ENCODE measurements at places on chromosomes 2 and 18.

DNA sequence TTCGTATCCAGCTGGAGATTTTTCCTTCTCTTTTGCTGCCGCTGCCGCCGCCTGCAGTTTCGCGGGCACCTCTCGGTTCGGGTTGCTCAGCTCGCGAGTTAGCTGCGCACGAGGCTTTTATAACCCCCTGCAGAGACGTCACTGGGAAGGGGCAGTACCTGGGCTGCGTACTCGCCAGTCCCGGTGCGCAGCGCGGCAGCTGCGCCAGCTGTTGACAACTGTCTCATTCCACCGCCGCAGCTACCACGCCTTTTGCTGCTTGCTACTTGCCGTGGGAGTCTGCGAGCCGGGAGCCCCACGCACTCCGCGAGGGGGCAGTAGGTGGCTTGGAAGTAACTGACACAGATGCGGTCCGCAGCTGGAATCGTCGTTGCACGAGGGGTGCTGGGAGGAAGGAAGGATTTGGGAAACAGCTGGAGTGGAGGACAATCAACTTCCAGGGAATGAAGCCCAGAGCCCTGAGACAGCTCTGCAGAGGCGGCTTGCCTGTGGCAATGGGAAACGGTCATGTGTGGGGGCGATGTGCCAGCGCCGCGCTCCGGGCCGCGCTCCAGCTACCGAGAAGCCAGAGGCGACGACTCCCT is at the start of gene TACR1:
Gene TACR1, minus strand, starts transcription at position 93 of the 584 bp plus-strand sequence. CDS start 586 bp downstream, outside the sequence.
- DNase-seq, result peak; percentile 70

DNA sequence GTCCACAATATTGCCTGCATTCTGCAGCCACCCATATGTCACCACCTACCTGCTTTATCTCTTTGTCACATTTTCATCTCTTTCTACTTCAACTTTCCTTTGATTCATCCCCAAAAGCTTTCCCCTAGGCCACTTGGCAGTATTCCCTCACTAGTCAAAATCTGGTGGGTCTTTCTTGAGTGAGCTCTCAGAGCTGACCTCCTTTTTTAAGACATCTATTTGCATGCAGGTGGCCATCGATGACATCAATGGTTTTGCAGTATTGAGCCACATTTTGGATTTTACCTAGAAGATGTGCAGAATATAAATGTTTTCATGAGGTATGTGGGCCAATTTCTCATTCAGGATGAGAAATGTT is 133.4 kb upstream of the REG3A start:
- DNase-seq, result no peak

- DNase-seq, result no peak
Measured at GRCh38 chr2:141079231-141079630, 1051.6 kb downstream of the LRP1B start.

DNA sequence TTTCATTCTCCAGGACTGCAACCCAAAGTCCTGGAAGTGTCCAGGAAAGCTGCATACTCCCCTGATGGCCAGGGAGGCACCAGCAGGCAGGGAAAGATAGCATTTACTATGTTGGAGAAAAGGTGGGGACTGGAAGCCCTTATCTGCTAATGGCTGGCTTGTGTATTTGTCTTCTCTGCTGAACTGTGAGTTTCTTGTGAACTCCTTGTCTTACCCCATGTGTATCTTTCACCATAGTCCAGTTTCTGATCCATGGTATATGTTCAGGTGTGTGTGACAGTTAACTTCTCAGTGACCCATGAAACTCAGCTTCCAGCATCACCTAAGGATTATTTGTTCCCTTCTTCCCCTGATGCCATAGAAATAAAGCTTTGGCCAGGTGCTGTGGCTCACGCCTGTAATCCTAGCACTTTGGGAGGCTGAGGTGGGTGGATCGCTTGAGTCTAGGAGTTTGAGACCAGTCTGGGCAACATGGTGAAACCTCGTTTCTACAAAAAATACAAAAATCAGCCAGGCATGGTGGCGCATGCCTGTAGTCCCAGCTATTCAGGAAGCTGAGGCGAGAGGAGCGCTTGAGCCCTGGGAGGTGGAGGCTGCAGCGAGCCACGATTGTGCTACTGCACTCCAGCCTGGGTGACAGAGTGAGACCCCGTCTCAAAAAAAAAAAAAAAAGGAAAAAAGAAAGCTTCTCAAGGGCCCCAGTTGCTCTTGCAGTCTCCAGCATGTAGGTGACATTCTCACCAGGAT is 112.8 kb upstream of the MAP4K3 start:
- DNase-seq, result no peak

DNA sequence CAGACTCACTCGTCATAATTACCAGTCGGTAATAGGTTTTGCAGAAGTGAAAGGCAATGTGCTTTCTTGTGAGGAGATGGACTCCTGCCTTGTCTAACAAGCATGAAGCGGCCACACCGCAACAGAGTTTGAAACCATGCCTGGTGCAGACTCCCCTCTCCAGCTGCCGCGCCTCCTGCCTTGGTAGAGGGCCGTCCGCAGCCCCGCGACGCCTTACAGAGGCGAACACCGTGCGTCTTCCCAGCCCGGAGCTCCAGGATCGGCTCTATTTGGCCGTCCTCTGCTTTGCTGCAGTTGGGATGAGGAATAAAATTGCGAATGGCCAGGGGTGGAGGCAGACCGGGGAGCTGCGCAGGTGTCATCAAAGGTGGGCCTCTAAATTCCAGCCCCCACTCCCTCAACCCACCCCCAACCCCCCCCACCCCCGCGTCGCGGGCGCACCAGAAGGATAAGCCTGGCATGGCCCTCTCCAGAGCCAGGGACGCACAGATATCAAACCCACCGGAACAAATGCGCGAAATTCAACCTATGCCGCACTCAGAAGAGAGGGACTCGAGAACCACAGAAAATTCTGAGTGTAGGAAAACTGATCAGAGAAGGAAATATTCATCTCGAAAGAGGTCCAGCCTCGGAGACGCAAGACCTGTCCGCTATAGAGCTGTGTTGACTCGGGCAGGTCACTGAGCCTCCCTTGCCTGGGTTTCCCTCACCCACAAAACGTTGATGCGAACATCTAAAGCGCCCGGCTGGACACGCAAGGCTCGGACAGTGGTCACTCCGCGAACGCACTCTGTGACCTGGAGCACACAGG is 1.1 kb downstream of the TRABD2A start:
- peak; percentile 67 for DNase-seq

GRCh38 chr2:150483532-150483931 is 3.9 kb downstream of the RND3 start:
- no peak for DNase-seq

GRCh38 chr18:67514901-67515540 is 1.5 kb downstream of the DSEL start:
- DNase-seq, result no peak

GRCh38 chr18:55473058-55473457 is 114.9 kb downstream of the TCF4 start:
- no peak for DNase-seq

- no peak for DNase-seq
Measured at GRCh38 chr2:161120775-161121174, 39.5 kb upstream of the TANK start.

DNA sequence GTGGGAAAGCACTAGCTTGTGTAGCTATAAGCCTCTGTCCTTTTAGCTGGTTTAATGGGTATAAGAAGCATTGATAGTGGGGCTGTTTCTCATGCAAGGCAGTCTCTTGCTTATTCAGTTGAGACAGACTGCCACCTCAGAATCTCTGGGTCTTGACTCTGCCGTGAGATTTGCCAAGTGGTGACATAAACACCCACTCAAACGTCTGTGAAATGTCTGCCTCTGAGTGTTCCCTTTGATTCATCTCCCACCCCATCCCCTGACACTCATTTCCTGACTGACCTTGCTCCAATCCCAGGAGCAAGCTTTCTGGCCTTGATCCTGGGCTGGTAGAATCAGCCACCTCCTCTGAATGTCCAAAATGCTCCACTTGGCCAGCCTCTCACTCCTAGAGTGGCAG is 141.9 kb upstream of the RBMS1 start:
- DNase-seq, result no peak

GRCh38 chr2:207418419-207418818 is 111.3 kb upstream of the CREB1 start:
- no peak for DNase-seq

- no peak for DNase-seq
Measured at GRCh38 chr2:197293252-197294007, 17.1 kb downstream of the ANKRD44 start.

GRCh38 chr18:59921384-59921891 is 21.6 kb downstream of the PMAIP1 start:
- DNase-seq, result peak; percentile 73

GRCh38 chr2:74223941-74224770 is 25.7 kb downstream of the MTHFD2 start:
- peak; percentile 56 for DNase-seq

GRCh38 chr18:47898696-47899095 is 31.8 kb downstream of the SMAD2 start:
- no peak for DNase-seq

- no peak for DNase-seq
Measured at GRCh38 chr18:46320928-46321711, 216.9 kb downstream of the HAUS1 start.

DNA sequence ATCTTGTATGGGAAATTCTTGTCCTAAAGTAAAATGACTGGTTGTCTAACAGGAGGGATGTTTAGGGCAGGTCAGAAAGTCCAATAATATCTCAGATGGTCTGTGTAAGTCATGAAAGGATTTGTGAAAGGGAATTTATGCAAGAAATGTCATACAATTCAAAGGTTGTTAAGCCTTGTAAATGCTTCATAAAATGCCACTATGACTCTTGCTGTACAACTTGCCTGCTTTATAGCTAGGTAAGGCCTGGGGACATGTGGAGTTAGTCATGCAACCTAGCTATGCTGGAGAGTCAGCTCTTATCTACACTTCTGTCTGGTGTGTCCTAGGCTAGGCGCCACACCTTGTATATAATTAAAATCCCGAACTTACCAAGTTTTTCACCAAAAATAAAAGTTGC is 36.9 kb upstream of the VWA3B start:
- DNase-seq, result no peak

DNA sequence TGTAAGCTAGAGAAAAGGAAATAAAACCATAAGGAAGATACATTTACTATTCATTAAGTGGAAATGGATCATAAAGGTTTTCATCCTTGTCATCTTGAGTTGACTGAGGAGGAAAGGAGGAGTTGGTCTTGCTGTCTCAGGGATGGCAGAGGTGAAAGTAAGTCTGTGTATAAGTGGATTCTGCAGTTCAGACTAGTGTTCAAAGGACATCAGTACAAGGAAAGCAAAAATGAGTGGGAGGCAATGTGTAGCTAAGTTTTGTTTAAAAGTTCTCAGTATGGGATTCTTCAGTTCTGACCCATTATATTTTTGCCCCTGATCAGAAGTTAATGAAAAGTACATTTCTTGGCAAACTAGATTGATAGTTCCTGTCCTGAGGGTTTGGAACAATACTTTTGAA is 18.9 kb downstream of the SLC20A1 start:
- DNase-seq, result no peak

- DNase-seq, result no peak
Measured at GRCh38 chr2:108257757-108258331, 18.1 kb downstream of the SULT1C3 start.

GRCh38 chr2:165725421-165725820 is 68.6 kb downstream of the GALNT3 start:
- no peak for DNase-seq

DNA sequence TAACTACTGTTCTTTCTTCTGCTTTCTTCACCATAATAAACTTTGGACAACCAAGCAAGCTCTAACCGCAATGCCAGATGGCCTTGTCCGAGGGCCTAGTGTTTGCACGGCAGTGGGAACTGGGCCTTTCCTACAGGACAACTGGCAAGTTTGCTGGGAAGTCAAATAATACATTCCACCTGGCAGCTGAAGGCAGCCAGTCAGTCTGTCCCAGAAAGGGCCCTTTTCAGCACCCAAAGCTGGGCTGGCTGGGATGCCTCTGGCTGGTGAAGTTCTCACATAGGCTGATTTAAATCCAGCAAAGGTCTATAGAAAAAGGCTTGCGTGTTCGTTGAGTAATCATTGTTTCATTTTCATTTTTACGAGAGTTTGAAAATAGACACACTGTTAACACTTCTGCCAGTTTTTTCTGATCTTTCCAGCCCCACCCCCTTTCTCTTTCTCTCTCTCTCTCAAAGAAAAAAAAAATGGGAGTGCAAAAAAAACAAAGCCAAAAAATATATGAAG is 110.0 kb upstream of the EPAS1 start:
- DNase-seq, result peak; percentile 57

- no peak for DNase-seq
Measured at GRCh38 chr18:61554946-61555361, 221.7 kb downstream of the CDH20 start.

DNA sequence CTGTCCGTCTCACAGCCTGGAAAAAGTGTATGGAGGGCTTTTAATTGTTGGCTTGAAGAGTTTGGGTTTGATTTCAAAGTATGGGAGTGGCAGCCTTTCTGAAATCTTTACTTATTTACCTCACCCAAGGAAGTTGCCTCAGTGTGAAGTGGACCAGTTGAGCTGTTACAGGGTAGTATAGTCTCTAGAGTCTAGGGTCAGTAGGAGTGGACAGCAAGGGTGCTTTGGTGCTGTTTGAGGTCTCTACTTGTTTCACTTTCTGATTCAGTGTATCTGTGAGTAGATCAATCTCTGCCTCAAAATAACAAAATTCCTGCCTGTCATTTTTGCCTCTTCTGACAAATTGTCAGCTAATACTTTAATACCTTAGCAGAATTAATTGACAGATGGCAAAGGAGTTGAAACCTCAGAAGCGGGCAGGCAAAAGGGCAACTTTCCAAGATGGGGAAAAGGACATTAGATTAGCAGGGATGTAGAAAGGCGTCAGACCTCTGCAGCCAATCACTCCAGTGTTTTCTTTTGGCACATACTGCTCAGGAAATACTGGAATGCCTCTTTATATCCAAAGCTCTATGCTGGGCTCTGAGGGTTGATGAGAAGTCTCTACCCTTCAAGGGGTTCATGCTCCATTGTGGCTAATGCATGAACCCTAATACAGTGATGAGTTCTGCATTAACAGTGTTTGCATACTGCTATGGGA is 5.9 kb downstream of the RIOK3 start:
- no peak for DNase-seq

GRCh38 chr2:134110532-134110931 is 143.3 kb upstream of the MGAT5 start:
- no peak for DNase-seq

- no peak for DNase-seq
Measured at GRCh38 chr2:70498054-70498453, 55.6 kb downstream of the TGFA start.

- DNase-seq, result no peak
Measured at GRCh38 chr2:55120634-55121359, 70.5 kb upstream of the RTN4 start.

DNA sequence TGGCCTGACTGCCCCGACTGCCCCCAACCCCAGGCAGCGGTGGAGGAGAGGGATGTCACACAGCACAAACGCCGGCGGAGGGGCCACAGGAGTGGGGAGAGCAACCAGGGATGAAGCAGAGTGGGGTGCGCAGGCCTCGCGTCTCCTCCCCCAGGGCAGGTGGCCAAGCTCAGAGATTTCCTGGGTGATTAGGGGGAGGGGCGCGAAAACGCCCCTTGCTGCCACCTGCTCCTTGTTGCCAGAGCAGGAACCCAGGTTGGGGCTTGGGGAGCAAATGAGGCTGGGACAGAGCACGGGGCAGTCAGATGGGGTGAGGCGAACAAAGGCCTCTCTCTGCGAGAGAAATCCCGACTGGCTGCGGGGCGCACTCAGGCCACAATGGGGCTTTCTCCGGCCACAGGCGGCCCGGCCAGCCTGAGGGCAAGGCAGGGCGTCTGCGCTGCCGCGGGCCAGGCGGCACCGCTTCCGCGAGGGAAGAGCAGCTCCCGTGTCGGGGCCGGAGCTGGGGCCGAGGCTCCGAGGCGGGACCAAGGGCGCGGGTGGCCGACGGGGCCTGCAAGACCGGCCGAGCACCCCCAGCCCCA is 11.5 kb downstream of the TEX44 start:
- peak; percentile 72 for DNase-seq

All from activated CD8-positive, alpha-beta memory T cell treated with anti-CD3 and anti-CD28 coated beads, Interleukin-2, amount 50 U/mL, for 48 hours (primary cell).